ENCODE measurements at places on chromosomes 7 and 10.

DNA sequence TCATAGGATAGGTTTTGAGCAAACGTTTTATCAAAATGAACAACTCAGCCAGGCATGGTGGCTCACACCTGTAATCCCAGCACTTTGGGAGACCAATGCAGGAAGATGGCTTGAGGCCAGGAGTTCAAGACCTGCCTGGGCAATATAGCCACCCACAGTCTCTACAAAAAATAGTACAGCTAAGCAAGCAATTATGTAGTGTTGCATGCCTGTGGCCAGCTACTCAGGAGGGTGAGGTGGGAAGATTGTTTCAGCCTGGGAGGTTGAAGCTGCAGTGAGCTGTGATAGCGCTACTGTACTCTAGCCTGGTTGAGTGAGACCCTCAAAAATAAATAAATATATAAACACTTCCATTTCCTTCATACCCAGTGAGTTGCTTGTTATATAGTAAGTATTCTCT is 67.1 kb downstream of the LSMEM1 start:
- no peak for DNase-seq

- DNase-seq, result no peak
Measured at GRCh38 chr7:130719541-130719940, 14.5 kb downstream of the KLF14 start.

GRCh38 chr7:7237201-7237977 is 55.0 kb downstream of the C1GALT1 start:
- DNase-seq, result no peak

DNA sequence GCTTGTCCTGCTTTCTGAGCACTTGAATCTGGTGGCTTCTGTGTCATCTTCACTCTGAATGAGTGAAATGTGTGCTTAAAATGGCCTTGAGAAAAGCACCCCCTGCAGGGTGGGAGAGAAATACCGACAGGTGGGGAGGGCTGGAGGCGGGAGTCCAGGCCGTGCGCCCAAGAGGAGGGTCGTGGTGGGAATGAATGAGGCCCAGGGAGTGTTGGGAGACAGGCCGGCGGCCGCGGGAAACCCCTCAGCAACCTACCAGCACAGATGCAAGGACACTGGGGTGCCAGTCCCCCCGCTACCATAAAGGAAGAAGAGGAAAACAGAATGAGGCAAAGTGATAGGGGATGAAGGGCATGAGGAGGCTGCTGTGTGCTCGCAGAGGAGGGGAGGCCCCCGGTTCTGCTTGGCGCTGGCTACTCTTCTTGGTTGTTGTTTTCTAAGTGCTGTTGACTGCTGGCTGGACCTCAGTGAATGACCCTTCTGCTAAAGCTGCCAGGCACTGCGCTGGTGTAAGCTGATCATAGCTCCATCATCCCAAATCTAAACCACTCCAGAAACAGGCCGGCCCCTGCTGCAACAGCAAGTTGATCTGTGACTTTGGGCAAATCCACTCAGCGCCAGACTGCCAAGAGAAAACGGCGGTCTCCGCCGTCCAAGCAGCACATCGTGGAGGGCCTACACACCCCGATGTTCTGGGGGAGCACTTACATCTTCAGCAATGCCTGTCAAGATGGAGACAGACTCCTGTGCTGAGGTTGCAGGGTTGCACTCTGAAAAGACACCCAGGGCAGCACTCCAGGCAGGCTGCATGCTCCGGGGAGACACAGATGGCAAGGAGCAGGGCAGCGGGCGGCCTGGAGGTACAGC is 378.5 kb downstream of the DNAJB6 start:
- DNase-seq, result no peak

GRCh38 chr7:70334295-70334694 is 736.0 kb downstream of the AUTS2 start:
- DNase-seq, result no peak

- no peak for DNase-seq
Measured at GRCh38 chr10:128739930-128740329, 613.7 kb upstream of the MKI67 start.

- DNase-seq, result no peak
Measured at GRCh38 chr7:49848211-49848841, 74.9 kb downstream of the VWC2 start.

- DNase-seq, result no peak
Measured at GRCh38 chr10:104339469-104340110, 1.3 kb upstream of the ITPRIP start.

- DNase-seq, result no peak
Measured at GRCh38 chr10:63766745-63767137, 245.5 kb downstream of the REEP3 start.

GRCh38 chr7:147071536-147071935 is 954.9 kb downstream of the CNTNAP2 start:
- DNase-seq, result no peak

- no peak for DNase-seq
Measured at GRCh38 chr7:45039106-45039505, 39.1 kb downstream of the CCM2 start.

DNA sequence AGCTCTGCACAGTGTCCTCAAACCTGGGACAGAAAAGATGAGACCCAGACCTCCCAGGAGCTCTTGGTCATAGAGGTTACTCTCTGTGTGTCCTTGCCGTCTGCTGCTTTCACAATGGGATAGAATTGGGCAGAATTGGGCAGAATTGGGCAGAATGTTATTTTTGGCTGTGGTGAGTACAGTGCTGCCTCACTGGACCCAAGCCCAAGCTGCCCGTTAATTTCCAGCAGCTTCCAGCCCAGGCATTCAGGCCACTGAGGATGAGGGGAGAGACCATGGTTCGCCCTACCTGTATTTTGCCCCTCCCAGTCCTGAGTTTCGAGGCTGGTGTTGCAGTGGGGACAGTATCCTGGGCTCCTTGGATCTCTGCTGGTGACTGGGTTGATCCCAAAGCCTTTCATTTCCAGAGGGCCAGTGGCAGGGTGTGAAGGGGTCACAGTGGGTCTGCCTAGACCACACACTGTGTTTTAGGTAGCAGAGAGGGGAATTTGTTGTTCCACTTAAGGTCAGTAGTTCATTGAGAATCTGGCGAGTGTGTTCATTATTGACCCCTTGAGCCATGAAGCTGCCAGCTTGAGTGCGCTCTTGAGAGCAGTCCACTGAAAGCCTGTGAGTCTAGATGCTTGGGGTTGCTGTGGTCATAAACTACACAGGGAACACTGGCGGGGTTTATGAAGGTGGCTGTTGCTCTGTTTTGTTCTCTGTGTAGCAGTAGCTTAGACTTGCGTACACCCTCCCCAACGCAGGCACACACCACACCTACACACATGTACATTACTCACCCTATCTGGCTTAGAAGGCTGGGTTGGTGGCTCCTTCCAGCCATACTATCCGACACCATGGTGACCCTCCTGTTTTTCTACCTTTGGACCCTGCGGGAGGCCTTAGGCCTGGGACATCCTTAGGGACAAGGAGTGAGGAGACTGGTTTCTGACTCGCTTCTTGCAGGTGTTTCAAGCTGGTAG is 23.5 kb downstream of the NACAD start:
- DNase-seq, result no peak

DNA sequence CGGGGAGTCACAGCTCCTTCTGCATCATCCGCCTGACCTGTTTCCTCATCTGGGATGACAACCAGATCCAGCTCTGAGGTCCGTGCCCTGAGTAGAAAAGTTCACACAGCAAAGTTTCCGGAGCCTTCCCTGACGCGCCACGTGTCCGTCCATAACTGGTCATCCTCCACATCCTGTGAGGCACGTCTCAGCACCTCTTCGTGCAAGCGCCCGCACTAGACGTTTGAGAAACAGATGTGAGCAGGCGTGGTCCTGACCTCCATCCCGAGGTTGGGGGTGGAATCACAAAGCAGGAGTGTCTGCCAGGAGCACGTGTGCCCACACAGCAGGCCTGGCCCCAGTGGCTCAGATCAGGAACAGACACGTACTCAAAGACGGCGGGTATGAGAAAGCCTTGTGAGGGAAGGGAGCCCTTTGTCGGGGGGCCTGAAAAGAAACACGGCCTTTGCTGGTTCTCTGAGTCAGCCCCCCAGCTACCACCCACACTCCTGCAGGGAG is 520.8 kb downstream of the DNAJB6 start:
- no peak for DNase-seq

GRCh38 chr7:45662540-45663166 is 88.5 kb downstream of the ADCY1 start:
- DNase-seq, result no peak

DNA sequence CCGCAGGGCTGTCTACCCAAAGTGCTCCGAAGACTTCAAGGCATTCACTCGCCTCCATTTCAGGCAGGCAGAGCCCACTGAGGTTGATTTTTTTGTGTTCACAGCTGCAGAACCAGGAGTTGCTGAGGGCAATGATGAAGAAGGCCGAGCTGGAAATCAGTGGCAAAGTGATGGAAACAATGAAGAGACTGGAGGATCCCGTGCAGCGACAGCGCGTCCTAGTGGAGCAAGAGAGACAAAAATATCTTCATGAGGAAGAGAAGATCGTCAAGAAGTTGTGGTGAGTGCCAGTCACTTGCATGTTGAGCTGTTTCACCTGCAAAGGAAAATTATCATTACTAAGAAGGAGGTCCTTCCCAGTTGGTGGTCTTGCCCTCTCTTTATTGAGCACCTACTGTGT is 210.5 kb downstream of the ARHGAP21 start:
- DNase-seq, result no peak

GRCh38 chr10:31034098-31034909 is 2.6 kb upstream of the ZNF438 start:
- DNase-seq, result no peak

GRCh38 chr10:75959209-75959608 is 527.8 kb downstream of the LRMDA start:
- DNase-seq, result no peak

DNA sequence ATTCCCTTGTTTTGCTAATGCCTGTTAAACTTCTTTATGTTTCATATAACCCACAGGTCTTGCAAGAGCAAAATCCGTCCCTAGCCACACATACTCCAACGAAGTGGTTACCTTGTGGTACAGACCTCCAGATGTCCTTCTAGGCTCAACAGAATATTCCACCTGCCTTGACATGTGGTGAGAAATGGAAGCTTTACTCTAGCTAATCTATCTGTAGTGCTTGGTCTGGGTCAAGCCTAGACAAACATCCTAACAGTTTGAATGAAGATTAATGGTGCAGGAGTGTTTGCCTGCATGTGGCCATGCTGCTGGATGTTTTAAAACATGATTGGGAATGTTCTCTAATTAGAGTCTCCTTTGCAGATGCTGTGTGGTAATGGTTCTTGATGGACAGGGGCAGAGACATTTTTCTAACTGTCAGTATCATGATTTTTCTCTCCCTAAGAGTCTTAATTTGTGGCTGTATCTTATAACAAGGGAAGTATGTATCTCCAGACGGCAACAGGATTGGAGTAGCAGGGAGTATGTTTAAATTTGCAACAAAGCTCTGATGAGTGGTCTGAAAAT is 308.5 kb upstream of the FZD1 start:
- no peak for DNase-seq

DNA sequence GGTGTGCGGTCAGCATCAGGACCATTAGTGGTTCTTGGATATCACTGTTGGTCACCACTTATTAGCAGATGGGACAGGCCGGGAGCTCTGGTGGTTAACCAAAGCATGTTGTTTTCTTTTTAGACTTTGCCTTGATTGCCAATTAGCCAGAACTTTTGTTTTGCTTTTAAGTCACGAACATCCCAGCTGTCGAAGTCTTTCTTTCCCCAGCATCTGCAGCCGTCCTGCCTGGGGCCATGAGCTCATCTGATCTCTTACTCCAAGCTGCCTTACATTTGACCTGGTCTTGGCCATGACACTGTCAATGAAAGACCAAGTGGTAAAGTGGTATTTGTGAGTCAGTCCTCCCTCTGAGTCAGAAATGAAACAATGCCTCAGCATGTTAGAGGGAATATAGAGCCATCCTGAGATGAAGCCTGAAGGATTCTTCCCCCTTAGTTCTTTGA is 53.9 kb upstream of the CREB5 start:
- DNase-seq, result no peak

DNA sequence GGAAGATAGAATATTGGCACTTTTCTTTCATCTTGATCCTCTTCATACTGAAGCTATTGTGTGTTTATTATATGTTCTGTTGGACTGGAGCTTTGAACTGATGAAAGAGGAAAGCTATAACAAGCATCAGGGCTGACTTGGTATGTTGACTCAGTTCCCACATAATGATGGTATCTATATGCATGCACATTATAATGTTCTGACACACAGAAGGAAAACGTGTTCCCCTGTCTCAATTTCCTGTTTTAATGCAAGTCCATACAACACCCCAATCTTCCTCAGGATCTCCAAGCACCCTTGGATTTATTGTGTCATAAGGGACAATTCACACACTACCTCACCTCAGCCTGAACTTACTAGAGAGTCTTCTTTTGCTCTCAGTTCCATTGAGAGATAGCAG is 8.3 kb upstream of the WASL start:
- no peak for DNase-seq

DNA sequence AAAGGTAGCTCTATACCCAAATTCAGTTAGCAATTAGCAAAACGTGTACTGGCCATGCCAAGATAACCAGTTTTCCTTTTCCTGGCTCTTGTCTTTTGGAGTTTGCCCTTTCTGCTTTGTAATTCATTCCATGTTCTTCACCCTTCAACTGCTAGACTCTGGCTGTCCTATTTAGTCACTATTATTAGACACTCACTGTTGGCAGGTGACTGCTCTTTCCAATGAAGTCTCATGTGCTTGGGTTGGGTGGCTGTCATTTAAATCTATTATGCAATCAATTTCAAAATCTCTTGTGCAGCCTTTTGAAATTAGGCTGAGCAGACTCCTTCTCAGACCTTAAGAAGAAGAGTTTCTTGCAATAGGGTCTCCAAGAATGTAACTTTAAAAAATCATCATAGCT is 266.5 kb downstream of the GPR158 start:
- no peak for DNase-seq

DNA sequence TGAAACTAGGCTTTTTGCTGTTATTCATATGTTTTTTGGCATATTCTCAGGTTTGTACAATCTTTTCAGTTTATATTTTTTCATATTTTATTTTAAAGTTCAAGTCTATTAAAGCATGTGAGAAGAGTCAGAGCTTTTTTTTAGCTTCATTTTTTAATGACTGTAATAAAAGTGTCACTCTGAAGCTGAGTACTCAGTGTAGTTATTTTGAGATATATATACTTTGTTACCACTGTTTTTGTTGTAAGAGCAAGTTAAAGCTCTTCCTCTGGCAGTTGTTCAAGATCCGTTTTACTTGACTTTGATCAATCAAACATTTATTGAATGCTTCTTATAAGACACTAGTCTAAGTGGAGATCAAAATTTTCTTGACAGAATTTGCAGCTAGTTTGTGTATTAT is 37.5 kb downstream of the CASD1 start:
- DNase-seq, result no peak

GRCh38 chr10:116878123-116878522 is 28.8 kb downstream of the ENO4 start:
- no peak for DNase-seq

DNA sequence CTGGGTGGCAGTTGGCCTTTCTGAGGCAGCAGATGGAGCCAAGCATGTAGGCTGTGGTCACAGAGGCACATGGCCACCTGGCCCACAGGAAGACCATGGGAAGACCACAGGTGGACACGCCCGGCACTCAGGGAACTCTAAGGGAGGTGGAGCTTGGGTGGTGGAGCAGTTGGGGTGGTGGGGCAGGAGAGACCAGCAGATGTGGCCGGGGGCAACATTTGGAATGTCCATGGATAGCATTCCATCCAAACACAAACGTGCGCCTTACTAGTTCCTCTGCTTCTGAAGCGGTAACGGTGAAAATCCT is 290.9 kb downstream of the PTPRN2 start:
- no peak for DNase-seq
